GOT3 (cell line): ENCODE measurements at places on chromosomes 5 and 9.

DNA sequence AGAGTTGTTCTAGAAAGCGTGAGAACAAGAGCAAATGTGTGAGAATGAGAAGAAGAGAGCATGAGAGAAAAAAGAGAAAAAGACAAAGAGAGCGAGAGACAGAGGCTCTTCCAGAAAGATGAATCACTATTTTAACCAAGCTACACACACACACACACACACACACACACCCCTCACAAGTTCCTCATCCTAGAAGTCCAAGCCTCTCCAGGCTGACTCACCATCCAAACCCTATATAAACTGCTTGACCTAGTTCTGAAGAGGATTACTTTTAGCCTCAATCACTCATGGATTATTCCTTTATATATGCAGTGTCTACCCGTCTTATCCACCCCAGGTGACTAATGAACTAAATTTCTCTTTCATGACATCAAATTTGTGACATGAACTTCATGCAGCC, 37.6 kb downstream of the C9orf57 start:
- DNase-seq, result no peak

GRCh38 chr5:114369680-114370417, 8.0 kb downstream of the KCNN2 start:
- no peak for DNase-seq

DNA sequence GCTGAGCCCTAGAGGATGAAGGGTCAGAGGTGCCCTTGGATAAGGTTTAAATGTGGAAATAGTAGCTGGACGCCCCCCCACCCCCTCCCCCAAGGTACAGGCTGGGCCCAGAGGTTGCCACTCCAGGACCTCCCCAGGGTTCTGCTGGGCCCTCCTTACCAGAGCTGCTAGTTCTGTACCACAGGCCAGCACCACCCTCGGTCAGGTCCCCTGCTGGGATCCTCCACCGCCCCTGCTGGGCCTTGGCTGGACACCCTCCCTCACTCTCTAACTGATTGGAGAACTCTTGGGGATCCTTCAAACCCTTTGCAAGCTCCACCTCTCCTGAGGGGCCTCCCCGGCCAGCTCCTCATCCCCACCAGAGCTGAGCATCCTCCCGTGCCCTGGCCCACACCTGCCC, 34.9 kb downstream of the PTGES start:
- no peak for DNase-seq

DNA sequence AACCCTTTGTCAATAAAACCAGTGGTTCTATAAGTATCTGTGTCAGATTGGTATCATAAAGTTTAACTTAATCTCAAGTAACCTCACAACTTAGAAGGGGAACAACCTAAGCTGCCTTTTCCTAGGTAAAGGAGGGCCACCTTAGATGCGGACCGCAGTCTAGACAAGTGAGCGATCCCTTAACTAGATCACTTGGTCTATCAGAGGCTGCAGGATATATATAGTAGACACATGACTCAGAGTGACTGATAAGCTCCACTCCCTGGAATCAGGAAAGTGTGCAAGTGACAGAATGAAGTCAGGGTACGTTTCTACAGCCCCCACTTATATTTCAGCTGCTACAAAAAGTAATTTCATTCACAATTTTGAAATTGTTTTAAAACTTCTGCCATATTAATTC, 7.4 kb downstream of the REEP5 start:
- no peak for DNase-seq

- no peak for DNase-seq
Observed at GRCh38 chr9:88173378-88173999, 35.2 kb upstream of the SPATA31C2 start.

GRCh38 chr5:150469718-150470469, 20.4 kb upstream of the RPS14 start:
- DNase-seq, result no peak

GRCh38 chr5:109451146-109451545, 41.4 kb upstream of the PJA2 start:
- DNase-seq, result no peak

DNA sequence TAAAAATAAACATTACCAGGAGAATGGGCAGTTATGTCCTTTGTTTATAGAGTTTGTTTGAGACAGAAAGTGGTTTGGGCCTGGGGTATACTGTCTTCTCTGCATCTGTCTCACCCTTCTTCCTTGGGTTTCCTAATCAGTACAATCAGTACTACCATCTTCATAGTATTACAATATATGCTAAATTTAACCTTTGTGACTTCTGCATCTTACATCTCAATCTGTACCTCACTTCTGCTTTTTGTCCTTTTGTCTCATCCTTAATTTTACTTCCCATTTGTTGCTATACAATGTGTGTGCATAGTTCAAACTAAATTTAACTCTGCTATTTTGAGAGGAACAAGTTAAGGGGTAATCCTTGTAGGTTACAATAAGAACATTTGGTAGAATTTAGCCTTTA, 19.6 kb downstream of the FBXO38 start:
- no peak for DNase-seq

DNA sequence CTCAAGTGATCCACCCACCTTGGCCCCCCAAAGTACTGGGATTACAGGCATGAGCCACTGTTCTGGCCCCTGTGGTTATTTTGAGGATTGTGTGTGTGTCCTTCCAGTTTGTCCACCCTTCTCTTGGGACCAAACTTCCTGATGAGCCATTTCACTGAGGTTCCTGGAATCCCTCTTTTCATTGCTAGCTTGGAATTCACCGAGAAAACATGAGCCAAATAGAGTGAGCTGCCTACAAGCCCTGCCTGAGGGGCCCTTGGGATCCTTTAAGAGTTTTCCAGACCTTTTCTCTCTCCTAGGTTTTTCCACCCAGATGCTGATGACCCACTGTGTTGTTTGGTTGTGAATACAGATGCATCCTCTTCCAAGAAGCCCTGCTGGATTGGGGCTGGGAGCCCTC, 13.2 kb upstream of the KIF12 start:
- DNase-seq, result no peak

DNA sequence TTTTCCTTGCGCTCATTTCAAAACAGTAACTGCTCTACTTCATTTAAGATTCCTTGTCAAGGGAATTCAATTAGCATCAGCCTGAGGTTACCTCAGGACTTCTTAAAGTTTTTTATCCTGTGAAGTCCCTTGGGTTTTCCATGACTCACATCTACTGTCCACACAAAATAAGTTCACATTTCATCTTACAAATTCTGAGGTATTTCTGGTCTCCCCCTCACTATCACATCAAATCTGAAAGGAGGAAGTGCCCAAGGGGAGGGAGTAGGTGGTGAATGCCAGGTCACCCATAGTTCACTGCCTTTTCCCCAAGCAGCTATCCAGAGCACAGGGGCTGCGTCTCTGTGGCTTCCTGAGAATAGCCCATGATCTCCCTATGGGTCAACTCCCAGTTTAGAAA, 227.1 kb upstream of the NREP start:
- DNase-seq, result no peak

GRCh38 chr9:17225407-17225806, 90.6 kb downstream of the CNTLN start:
- DNase-seq, result no peak

- DNase-seq, result no peak
Observed at GRCh38 chr9:120480707-120481106, 99.3 kb downstream of the CDK5RAP2 start.

- DNase-seq, result no peak
Observed at GRCh38 chr9:121182101-121182836, 19.4 kb downstream of the RAB14 start.

DNA sequence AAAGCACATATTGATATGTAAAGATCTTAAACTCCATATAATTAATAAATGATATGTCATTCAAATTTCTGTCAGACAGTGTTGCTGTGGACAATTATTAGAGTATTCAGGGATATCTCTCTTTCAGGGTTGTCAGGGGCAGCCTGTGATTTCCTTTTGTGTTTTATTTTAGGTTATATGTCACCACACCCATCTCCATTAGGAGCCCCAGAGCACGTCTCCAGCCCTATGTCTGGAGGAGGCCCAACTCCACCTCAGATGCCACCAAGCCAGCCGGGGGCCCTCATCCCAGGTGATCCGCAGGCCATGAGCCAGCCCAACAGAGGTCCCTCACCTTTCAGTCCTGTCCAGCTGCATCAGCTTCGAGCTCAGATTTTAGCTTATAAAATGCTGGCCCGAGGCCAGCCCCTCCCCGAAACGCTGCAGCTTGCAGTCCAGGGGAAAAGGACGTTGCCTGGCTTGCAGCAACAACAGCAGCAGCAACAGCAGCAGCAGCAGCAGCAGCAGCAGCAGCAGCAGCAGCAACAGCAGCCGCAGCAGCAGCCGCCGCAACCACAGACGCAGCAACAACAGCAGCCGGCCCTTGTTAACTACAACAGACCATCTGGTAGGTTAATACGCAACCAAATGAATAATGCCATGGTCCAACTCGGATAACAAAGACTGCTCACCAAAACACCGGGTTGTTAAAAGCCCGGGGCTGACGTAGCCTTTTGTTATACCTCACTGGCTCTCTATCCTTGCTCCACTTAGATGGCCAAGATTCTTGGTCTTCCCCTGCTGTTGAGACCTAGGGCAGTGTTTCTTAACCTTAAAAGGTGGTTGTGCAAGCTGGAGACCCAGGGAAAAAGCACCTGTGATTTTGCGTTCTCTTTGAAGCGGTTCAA, 24.4 kb downstream of the SMARCA2 start:
- no peak for DNase-seq

DNA sequence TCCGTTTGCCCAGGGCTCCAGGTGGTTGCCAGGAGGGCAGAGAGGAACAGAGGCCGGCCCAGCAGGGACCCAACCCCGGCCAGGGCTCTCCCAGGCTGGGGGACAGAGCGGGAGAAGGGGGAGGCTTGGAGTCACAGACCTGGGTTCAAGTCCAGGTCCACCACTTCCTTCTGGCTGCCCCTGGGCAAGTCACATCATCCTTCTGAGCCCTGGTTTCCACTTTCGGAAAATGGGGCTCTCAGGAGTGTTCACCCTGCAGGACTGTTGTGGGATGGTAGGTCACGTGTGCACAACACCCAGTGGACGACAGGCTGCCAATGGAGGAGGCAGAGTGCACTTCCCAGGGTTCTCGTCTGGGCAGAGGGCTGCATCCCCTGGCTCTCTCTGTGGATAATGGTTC, 245.4 kb downstream of the PBX3 start:
- no peak for DNase-seq

DNA sequence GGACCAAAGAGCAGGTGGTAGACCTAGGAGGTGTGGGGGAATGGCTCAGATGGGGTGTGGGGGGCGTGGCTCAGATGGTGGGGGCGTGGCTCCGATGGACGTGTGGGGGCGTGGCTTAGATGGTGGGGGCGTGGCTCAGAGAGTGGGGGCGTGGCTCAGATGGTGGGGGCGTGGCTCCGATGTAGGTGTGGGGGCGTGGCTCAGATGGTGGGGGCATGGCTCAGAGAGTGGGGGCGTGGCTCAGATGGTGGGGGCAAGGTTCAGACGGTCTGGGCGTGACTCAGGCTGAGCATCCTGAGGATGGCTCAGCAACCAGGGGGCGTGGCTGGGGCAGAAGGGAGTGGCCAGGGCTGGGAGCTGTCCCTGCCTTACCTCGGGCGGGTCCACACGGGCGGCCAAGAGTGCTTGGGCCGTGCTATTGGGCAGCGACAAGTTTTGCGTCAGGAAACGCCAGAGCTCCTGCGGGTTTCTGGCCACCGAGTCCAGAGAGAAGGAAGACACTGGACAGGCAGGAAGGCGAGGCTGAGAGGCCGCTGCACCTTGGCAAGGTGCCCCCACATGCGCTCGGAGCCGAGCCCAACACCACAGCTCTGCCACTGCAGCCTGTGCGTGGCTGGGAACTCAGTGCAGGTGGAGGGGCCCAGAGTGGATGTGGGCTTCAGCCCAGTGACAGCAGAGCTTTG, 5.9 kb downstream of the ABCA2 start:
- no peak for DNase-seq

- DNase-seq, result no peak
Observed at GRCh38 chr5:83145241-83145640, 67.9 kb downstream of the XRCC4 start.
